ENCODE measurements at places on chromosomes 12 and 14.

DNA sequence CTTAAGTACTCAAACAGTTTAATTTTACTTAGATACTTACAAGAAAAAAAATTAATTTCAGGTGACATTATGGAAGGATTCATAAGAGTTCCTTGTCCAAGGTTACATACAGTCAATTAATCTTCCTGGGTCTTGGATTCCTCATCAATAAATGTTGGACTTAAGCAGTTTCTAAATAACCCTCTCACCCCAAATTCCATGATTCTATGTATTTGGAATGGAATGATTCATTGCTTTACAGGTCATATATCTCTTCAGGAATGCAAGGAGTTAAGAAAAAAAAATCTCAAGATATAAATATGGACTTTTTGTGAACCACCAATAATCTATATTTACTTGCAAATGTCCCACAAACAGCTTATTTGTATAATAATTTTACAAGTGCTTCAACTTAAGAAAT lies 84.2 kb upstream of the BMP4 start:
- no peak for DNase-seq

- DNase-seq, result no peak
Observed at GRCh38 chr14:72801836-72802587, 91.9 kb downstream of the DPF3 start.

DNA sequence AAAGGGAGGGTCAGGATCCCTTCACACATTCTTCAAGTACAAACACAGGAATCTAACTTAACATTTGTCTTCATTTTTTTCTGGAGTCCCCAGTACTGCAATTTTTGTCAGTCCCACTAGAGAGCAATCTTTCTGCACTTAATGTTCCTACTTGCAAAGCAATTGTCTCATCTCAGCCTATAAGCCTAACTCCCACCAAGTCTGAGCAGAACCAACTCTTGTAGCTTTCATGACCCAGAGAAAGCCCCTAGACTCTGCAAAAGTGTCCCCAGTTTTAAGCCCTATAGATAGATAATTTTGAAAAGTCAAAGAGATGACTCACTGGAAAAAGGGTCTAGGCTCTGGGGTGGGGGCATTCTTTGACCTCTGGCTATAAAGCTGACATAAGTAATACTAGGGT lies 1.8 kb upstream of the ZBTB39 start:
- DNase-seq, result peak; percentile 84

GRCh38 chr12:128388461-128389000 lies 121.6 kb downstream of the TMEM132C start:
- no peak for DNase-seq

- no peak for DNase-seq
Observed at GRCh38 chr14:96737881-96738280, 59.3 kb upstream of the VRK1 start.

GRCh38 chr12:88868050-88868449 lies 287.8 kb upstream of the KITLG start:
- DNase-seq, result no peak

DNA sequence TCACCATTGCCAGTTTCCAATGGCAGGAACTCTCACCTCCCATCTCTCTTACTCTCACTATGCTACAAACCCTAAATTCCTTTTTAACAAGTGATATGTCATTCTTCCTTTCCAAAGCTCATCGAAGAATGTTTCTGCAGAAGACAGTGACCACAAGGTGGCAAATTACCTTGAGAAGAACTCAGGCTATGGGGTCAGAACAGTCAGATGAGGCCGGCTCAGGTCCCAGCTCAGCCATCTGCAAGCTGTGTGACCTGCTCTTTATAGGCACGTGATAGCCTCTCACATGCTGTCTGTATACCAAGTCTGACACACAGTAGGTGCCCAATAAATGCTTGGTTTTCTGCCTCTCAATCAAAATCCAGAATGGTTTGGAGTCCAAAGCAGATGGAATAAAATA lies 80.7 kb downstream of the FOXN3 start:
- DNase-seq, result no peak

Measured in kidney (tissue), 22 donors.